ENCODE measurements at places on chromosomes 5 and 9.
A peak's percentile ranks its signal among the peaks of the same experiment; 100 is the strongest.

DNA sequence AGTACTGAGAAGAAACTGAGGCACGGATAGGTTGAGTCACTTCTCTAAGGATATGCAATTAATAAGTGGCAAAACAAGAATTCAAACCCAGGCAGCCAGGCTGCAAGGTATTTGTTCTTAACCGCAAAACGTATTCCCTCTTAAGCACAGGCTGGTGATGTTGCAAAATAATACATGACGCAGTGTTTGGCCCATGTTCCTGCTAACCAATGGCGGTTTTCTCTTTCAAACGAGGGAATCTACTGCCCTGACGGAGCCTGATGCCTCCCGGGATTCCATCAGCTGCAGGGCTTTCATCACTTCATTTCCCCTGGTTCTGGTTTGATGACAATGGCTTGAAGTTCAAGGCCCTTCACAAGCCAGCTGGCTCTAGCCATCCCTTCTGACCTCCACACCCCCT is 154.8 kb downstream of the SLIT3 start:
- DNase-seq: no peak

DNA sequence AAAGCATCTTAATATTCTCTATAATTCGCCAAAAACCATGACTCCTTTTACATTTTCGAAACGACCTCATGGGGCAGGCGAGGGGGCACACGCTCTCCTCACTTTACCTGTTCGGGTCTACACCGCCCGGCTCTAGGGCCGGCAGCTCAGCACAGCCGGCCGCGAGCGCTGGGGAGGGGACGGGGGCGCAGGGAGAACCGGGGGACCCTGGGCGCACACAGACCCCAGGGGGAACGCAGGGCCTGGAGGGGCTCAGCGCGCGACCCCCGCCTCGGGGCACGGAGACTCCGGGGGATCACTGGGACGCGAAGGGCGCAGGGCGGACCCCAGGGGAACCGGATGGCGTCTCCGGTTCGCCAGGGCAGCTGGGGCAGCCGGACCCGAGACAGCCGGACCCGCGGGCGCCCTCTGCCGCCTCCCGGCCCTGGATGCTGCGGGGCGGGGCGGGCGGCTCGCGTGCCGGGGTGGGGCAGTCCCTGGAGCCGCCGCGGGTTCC is at the start of gene AHRR:
Gene AHRR (plus strand): TSS at position 485 of the 496 bp plus-strand sequence. CDS start 22,189 bp downstream, outside the sequence.
- peak; percentile 48 for DNase-seq

GRCh38 chr9:130189840-130190239 is 17.6 kb downstream of the NCS1 start:
- no peak for DNase-seq

GRCh38 chr9:136430588-136431234 is 8.9 kb downstream of the INPP5E start:
- DNase-seq: no peak

- DNase-seq: no peak
These were observed 947.0 kb downstream of the NR2F1-AS1 start for GRCh38 chr5:92633875-92634487.

- no peak for DNase-seq
These were observed 16.3 kb downstream of the C9orf57 start for GRCh38 chr9:72044095-72044494.

DNA sequence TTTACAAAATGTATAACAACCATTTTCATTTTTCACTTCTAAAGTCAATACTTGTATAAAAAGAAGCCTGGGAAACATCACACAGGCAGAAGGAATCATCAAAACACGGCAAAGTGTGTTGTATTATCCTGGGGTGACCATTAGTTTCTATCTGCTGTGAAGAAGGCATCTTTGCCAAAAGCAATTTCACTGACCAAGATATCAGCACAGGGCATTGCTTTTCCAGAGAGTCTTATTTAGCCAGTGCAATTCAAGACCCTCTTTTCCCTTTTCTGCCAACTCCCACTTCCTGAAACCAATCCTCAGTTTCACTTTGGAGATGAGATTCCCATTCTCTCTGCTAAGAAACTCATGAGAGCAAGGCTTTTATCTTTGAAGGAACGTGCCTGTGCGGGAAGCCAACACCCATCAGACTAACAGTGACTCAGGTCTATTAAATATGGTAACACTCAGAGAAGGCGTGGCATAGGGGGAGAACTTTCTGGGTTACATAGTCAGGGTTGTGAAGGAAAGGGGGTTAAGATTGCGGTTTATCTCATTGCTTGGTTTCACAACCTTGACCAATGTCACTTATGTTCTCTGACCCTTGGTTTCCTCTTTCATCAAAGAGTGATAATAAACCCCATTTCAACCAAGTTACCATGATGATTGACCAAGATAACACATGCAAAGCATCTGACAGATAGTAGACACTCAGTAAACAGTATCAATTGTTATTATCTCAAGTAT is 666.9 kb upstream of the KLF4 start:
- no peak for DNase-seq

GRCh38 chr9:112352209-112352608 is 18.8 kb upstream of the PTBP3 start:
- no peak for DNase-seq

DNA sequence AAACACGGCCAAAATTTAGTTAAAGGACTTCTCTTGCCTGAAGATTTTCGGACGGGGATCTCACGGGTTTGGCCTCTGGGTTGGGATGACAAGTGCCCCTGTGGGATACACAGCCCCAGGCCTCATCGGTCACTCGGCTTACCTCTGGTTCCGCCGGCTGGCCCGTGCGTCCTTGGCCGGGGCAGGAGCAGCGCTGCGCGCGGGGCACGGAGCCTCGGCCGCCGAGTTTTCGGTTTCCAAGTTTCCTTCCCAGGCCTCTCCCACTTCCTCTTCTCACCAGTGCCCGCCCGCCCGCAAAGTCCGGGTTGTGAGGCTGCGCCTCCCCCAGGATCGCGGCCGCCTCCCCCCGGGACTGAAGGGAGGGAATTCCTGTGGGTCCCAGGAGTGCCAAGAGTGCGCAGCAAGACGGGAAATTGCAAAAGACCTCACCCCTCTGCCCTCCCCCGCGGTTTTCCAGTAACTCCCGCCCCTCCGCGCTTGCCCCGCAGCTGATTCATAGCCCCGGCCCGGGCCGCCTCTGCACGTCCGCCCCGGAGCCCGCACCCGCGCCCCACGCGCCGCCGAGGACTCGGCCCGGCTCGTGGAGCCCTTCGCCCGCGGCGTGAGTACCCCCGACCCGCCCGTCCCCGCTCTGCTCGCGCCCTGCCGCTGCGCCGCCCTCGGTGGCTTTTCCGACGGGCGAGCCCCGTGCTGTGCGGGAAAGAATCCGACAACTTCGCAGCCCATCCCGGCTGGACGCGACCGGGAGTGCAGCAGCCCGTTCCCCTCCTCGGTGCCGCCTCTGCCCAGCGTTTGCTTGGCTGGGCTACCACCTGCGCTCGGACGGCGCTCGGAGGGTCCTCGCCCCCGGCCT is at the start of gene OSMR:
Gene OSMR (plus strand): TSS at position 487 of the 853 bp plus-strand sequence. CDS start 23,033 bp downstream, outside the sequence.
- no peak for DNase-seq

DNA sequence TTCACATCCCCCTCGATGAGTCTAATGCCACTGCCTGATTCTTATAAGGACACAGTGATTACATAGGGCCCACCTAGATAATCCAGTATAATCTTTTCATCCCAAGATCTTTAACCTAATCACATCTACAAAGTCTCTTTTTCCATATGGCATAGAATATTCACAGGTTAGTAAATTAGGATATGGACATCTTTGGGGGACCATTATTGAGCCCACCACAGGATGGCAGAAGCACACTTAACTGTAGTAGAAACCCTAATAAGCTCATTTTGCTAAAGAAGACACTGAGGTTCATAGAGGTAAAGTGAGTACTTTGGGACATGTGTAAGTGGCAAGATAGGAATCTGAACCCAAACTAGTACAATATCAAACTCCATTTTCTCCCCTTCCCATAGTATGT is 38.9 kb downstream of the ASTN2 start:
- no peak for DNase-seq

DNA sequence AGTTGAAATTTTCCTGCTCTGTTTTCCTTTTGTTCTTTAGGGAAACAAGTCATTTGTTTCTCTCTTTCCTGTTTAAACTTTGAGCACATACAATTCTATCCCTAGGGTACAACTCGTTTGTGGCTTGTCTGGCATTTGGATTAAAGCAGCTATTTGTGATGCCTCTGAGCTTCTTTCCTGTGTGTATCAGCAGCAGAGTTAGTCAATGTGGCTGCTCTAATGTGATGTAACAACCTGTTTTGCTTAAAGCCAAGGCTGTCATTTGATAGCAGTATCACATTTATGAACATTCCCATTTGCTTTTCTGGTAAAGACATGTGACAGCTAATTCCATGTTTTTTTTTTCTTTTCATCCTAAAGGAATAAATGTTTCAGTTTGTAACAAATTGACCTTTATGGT is 314.3 kb upstream of the CHD1 start:
- no peak for DNase-seq

All from stimulated activated naive CD4-positive, alpha-beta T cell treated with Interleukin-2 at 50 U/mL for 16 hours (primary cell).